Mammary microvascular endothelial cell (primary cell): ENCODE measurements at places on chromosomes 13 and 19. TPM values are rescaled to one million over a fixed set of nuclear protein-coding genes. Genes with fewer than 3 reads are reported as not detected.

Gene KLK14
- not detected in 2 replicates for total RNA-seq

Gene ZFR2
- total RNA-seq, result not detected in 2 replicates

Gene CGB8
- not detected in 2 replicates for total RNA-seq

Gene CACNG6
- total RNA-seq, result 3.9 and 4.9 TPM in 2 replicates

Gene GNG8
- not detected in 2 replicates for total RNA-seq

Gene GIPR
- total RNA-seq, result not detected in 2 replicates

Gene TEX29
- not detected in 2 replicates for total RNA-seq

Gene FAM216B
- total RNA-seq, result not detected in 2 replicates

Gene ADGRE3
- total RNA-seq, result not detected in 2 replicates

Gene TEAD2
- 56.6 and 65.2 TPM in 2 replicates for total RNA-seq

Gene PDX1
- not detected in 2 replicates for total RNA-seq
